GM03348 (cell line): ENCODE measurements at places on chromosomes 5 and 9.

GRCh38 chr9:6641056-6641455 lies 4.5 kb downstream of the GLDC start:
- DNase-seq: no peak

- no peak for DNase-seq
Measured at GRCh38 chr5:160605266-160605665, 183.6 kb downstream of the PTTG1 start.

DNA sequence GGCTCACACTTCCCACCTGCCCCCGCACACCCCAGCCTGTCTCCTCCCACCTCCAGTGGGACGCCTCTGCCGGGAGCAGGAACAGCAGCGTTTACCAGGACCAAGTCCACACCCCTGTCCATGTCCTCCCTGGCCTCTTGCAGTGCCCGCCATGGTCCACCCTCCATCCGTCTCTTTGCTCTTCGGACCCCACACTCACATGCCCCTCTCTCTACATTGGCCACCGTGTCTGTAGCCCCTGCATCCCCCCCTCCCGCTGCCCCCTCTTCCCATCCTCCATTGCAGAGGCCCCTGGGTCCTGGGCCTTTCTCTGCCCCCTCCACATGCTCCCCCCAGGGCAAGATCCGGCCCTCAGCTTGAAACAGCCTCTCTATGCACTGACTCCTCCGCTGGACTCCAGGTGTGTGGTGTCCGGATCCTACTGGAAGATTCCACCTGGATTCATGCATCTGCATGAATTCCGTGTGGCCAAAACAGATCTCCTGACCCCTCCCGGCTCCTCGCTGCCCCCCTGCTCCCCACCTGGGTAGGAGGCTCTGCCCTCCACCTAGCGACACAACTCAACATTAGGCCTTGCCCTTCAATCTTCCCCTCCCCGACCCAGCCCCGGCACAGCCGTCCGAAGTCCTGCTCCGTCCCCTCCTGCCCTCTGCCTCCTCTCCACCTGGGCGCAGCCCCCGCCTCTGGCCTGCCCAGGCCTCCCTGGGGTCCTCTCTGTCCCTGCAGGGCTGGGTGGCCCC lies 168.5 kb downstream of the OLFM1 start:
- no peak for DNase-seq

GRCh38 chr9:16716601-16717000 lies 153.9 kb downstream of the BNC2 start:
- DNase-seq: no peak

DNA sequence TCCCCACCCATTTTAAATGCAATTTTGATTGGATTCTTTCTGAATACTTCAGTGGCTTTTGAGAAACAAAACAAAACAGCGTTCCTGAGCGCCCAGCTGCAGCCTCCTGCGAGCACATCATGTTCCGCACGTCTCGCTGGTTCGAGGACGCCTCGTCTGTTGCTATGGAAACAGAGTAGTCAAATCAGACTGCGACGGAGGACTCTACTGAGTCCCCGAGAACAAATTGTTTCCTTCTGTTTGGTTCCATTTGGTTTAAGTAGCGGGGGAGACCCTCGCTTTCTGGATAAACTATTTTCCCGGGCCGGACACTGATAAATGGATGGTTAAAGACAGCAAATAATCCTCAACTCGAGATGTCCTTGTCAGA lies 69.0 kb downstream of the SLC28A3 start:
- DNase-seq: peak; percentile 56

DNA sequence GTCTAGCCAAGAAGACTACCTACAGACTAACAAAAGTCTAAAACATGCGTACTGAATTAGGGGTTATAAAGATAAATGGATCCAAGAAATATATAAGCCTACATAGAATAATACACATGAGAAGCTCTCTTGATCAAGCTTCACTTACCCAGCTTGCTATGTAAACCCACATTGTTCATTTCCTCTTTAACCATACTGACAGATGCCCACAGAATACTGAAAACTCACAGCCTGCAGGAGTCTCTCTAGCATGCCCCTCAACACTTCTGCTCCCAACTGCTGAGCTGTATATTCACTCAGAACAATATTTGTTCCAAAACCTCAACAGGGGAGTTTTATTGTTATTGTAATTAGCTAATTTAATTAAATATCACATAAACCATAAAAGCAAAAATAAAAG lies 52.4 kb downstream of the RFX3 start:
- no peak for DNase-seq

DNA sequence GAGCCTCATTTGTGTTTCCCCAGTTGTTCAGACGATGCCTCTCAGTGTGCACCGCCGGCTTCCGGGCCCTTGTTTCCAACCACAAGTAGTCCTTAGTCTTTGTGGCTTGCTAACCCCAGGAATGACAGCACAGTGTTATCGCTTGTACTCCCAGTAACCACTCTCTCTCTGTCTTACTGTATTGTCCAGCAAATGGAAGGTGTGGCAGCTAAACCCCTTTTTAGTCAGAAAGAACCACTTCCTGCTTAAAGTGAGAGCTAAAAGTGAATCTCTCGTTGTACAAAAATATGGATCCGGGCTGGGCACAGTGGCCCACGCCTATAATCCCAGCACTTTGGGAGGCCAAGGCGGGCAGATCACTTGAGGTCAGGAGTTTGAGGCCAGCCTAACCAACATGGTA lies 61.3 kb downstream of the ENC1 start:
- no peak for DNase-seq
